ENCODE measurements at places on chromosomes 2 and 18. TPM values are rescaled to one million over a fixed set of nuclear protein-coding genes. Genes with fewer than 3 reads are reported as not detected.
A peak's percentile ranks its signal among the peaks of the same experiment; 100 is the strongest.

DNA sequence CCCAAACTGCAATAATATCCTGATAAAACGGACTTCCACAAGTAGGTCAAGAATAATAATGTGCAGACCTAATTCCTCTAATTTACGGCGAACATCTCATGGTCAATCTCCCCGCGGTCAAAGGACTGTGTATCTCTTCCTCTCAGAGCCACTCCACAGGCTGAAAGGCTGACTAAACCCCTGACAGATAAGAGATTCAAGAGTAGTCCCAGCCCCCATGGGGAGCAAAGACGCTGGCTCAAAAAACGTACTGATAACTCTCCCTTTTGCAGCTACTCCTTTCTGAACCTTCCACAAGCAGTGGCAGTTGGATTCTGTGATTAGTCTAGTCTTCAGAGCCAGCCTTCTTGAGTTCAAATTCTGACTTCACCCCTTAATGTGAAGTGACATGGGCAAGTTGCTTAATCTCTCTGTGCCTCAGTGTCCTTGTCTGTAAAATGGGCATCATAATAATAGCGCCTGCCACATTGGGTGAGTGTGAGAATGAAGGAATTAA lies 19.7 kb upstream of the IL18R1 start:
- no peak for DNase-seq

DNA sequence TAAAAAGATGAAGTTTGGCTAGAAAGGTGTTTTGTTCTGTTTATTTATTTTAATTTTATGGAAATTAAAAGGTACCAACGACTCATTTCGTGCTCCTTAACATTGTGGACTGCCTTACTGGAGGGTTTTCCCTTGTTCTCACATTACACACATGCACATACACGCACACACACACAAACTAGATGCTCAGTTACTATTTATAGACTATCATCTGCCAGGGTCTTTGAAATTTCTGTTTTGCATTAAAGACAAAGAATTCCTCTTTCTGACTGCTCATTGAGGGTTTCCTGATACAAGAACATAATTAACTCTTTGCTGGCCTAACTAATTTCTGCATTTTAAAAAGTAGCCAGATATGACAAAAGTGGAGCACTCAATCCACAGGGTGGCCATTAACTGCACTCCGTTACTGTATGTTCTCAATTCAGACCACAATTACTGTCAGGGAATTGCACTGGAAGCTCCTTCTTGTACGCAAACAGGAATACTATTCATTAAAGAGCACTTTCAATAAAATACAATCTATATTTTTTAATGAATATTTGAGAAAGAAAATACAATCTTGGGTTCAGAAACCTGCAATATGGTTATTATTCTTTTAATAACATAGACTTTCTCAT lies 366.9 kb upstream of the GALNT5 start:
- DNase-seq = no peak

GRCh38 chr2:129460299-129461198 lies 518.9 kb upstream of the RAB6C start:
- no peak for DNase-seq

- no peak for DNase-seq
Observed at GRCh38 chr2:101164021-101164420, 12.8 kb upstream of the TBC1D8 start.

DNA sequence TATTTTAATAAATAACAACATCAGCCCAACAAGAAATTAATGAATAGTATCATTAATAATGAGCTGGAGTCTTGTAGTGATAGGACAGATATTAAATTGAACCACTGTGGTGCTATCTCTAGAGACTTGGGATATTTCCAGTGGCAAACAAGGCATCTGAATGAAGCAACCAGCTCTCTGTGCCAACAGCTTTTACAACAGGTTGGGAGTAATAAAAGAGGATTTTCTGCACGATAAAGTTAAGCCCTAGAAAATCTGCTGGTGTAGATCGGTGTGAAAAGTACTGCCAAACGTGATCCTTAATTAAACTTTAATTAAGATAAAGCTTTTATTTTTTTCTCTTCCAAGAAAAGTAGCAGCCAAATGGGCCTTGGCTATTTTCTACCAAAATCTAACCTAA lies 385.5 kb downstream of the NR4A2 start:
- DNase-seq = no peak

DNA sequence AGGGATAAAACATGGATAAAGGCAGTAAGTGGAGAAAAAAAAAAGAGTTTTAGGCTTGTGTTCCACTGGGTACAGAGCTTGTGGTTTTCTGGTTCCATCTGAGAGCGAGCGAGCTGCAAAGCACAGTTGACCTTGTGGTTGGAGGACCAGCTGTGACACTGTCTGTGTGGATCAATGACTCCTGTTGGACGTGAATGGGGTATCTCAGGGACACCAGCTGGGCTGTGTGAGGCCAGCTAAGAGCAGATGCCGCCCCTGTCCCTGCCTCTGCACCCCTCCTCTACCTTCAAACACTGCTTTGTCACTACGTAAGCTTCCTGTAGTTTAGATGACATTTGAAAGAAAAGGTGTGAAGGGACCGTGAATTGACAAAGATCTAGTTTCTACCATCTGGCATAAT lies 67.8 kb downstream of the QPCT start:
- no peak for DNase-seq

- DNase-seq = peak; percentile 84
Observed at GRCh38 chr2:10057231-10058107, 14.1 kb downstream of the KLF11 start.

- peak; percentile 34 for DNase-seq
Observed at GRCh38 chr18:48836231-48836805, 114.4 kb downstream of the SMAD7 start.

GRCh38 chr2:157830696-157831570 lies 45.2 kb downstream of the ACVR1 start:
- DNase-seq = no peak

DNA sequence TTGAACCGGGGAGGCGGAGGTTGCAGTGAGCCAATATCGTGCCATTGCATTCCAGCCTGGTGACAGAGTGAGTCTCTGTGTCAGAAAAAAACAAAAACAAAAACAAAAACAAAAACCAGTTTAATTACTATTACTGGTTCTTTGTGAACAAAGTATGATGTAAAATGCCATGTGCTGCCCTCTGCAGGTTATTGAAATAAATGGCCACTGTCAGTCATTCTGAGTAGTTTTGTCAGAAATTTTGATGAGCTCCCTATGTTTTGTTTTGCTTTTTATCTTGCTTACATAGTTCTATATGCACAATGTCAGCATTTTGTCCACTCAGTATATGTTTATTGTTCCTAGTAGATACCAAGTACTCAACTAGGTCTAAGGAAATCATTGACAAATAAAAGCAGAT lies 423.6 kb upstream of the CHST9 start:
- DNase-seq = no peak

GRCh38 chr2:220000586-220000985 lies 373.2 kb downstream of the SLC4A3 start:
- DNase-seq = no peak

- no peak for DNase-seq
Observed at GRCh38 chr2:136362676-136363390, 244.9 kb upstream of the CXCR4 start.

DNA sequence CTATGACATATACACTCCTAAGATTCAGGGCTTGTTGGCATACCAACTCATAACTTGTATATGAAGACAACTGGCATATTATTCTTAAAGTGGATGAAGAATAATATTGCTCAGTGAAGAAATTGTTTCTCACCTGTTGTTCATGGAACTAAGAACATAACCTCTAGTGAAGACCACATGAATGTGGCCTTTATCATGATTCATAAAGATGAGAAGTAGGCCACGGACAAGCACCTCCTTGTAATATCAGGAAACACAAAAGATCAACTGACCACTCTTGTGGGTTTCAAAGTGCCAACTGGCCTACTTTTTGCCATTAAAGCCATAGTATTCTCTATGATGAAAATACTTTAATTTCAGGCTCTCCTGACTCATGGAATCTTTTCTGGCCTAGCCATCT lies 407.4 kb downstream of the GRB14 start:
- no peak for DNase-seq

GRCh38 chr2:157258520-157259326 lies 1.2 kb downstream of the GALNT5 start:
- no peak for DNase-seq

DNA sequence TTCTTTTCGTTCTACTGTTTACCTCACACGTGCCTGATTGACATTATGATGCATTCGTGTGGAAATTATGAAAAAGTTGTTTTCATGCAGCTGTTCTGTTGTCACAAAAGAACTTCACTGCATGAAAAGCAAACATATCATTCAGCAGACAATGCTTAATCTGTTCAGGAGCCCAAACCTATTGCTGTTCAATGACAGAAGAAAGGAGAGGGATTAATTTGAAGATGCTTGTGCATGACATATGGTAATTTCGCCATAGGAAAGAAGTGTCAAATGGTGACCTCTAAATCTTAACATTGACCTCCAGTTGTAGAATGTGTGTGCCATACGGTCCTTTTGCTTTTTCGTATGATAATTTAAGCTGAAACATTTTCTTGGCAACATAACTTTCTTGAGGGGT lies 124.5 kb downstream of the WDR7 start:
- no peak for DNase-seq

DNA sequence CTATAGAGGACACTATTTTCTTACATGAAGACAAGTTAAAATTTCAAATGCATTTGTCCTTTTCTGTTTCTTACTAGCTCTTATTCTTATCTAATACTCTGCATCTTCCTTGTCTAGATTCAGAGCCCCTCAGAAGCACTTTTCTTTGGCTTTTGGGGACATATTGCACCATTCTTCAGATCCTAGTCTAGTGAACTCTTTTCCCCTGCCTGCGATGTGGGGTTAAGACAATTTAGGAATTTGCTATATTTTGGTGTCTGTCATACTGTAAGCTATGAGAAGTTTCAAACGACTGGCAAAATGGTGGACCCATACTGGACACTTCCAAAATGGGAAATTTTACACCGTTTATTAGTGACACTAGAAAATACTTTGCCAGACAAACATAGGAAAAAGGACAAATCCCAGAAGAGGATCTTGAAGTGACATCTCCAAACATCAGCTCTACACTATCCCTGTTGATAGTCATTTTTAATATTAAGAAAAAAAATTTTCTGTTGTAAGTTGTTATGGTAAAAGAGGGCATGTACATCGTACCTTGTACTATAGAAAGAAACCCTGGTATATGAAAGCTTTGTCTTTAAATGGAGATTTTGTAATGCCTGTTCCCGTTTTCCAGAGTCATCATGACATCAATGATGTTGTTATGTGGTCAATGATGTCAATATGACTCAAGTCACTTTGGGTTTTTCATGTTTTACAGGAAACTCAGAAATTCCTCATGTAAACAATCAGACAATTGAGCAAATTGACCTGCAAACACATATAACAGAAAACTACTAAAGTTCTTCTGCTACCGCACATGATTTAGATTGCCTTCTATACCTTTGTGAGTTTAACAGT lies 4.4 kb upstream of the KYNU start:
- DNase-seq = no peak

DNA sequence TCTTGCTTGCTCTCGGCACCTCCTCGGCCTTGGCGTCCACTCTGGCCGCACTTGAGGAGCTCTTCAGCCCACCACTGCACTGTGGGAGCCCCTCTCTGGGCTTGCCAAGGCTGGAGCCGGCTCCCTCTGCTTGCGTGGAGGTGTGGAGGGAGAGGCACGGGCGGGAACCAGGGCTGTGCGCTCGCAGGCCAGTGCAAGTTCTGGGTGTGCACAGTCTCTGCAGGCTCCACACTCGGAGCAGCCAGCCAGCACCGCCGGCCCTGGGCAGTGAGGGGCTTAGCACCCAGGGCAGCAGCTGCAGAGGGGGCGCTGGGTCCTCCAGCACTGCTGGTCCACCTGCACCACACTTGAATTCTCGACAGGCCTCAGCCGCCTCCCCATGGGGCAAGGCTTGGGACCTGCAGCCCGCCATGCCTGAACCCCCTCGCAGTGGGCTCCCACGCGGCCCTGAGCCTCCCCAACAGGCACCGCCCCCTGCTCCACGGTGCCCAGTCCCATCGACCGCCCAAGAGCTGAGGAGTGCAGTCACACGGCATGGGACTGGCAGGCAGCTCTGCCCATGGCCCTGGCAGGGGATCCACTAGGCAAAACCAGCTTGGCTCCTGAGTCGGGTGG lies 411.2 kb upstream of the CHAC2 start:
- no peak for DNase-seq

GRCh38 chr18:44452346-44452745 lies 228.3 kb upstream of the SETBP1 start:
- no peak for DNase-seq

DNA sequence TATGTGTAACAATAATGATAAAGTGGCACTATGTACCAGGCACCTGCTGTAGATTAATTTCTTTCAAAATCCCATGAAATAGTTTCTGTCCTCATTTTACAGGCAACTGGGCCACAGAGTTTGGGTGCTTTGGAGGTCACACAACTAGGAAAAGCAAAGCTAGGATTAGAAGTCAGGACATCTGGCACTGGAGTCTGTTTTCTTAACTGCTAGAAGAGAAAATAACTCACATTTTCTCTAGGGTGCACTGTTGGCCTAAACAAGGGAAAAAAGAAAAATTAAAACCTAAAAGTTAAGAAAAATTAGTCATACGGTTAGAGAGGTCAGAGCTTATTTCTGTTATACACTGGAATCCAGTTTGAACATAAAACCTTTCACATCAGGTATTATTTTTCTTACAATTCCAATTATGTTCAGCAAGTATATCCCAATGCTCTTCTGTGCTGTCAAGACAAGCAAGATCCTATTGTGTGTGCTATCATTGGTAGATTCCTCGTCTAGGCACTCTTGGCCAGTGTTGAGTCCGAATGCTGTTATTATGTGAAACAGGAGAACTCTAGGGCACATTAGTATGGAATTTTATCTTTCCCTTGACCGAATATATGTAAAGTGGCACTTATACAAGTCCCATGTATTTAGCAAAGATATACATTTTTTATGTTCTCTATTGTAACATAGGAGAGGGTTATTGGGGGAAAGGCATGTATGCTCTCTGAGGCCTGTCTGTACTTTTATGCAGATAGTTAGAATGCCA lies 1.5 kb upstream of the OSGEPL1 start:
- no peak for DNase-seq

GRCh38 chr2:218290316-218291261 lies 1.7 kb downstream of the TMBIM1 start:
- no peak for DNase-seq

GRCh38 chr2:135839713-135840112 lies 2.7 kb upstream of the LCT start:
- DNase-seq = no peak

ASIC4 gene
- total RNA-seq = 0.42 TPM

C18orf54 gene
- 5.5 TPM for total RNA-seq

UGT1A8 gene
- not detected for total RNA-seq

STAT4 gene
- total RNA-seq = 3.8 TPM

PAIP2B gene
- total RNA-seq = 5.4 TPM

MOGAT1 gene
- not detected for total RNA-seq

KIAA2012 gene
- total RNA-seq = not detected

FTCDNL1 gene
- total RNA-seq = 1.7 TPM

Measured in aorta (tissue), 5 donors.